ENCODE measurements at places on chromosomes 4 and X. TPM values are rescaled to one million over a fixed set of nuclear protein-coding genes. Genes with fewer than 3 reads are reported as not detected.

Gene DAPP1
- 35.8 TPM for total RNA-seq

Gene TBC1D9
- not detected for total RNA-seq

Gene GNRHR
- total RNA-seq = not detected

- DNase-seq = no peak
- no peaks in the 10 kb centered on the region for H3K27me3 ChIP-seq
- no peak overlapping the region for H3K4me3 ChIP-seq
Measured at GRCh38 chr4:157824021-157824420, 348.8 kb downstream of the GASK1B start.

DNA sequence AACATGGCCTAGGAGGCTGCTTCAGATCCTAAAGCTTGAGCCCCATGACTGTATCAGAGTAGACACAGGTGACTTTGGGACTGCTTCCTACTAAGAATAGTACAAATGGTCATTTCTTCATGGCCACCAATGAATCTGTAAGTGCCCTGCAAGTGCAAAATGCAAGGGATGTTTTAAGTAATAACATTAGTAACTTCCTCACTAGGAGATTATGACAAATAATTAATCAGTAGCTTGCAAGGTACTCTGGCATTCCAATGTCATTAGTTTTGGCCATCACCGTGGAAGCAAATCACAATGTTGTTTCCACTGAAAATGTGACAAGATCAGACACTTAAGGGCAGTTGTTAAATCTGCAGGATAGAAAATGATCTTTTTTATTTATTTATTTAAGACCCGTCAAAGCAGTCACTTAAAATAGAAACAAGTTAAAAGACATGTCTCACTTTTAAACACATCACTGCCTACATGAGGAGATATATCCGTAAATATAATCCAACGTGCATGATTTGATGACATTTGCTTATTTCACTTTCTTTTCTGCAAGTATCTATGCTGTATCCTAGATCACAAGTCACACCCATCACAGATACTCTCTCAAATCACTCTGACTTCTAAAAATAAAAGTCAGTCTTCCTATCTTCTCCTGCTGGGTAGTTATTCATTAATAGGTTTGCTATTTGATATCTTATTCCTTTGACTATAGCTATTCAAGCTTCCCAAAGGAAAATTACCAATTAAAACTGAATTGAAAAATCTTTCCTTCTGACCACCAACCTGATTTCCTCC lies 400.6 kb downstream of the IL15 start:
- peaks cover 12% of the 10 kb centered on the region for H3K4me1 ChIP-seq
- H3K27me3 ChIP-seq = no peaks in the 10 kb centered on the region
- H3K27ac ChIP-seq = no peak overlapping the region
- H3K36me3 ChIP-seq = peaks cover 2% of the 10 kb centered on the region

DNA sequence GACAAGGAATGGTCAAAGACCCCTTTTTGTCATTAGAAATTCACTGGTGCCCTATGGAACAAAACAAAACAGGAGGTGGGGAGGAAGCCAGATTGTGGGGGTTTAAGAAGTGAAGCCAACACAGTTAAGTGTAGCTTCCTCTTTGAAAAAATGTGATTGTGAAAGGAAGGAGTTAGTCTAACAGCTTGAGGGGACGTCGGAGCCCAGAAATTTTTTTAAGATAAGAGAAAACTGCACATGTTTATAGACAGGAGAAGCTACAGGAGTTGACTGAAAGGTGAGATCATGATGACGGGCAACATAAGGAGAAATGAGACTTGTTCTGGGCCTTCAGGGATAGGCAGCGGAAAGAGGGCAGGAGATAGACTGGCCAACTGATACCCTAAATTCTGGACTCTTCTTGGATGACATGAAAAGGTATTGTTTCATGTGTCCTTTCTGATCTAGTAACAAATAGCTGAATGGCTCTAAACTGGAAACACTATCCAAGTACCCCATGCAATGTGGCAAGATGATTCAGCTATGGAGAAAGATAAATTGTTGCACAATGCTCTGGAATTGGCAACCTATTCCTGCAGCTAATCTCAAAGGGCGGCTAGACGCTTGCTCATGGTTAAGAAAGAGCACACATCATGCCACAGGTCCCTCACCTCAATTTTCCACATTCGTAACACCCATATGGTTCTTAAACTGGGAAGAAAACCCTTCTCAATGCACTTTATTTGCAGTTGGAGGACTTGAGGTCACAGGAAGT lies 3.7 kb upstream of the HDAC8 start:
- peaks cover 11% of the 10 kb centered on the region for H3K27me3 ChIP-seq
- peaks cover 4% of the 10 kb centered on the region for H3K36me3 ChIP-seq
- no peak overlapping the region for H3K4me3 ChIP-seq

- H3K27ac ChIP-seq = no peak overlapping the region
- H3K27me3 ChIP-seq = no peaks in the 10 kb centered on the region
- DNase-seq = no peak
- no peaks in the 10 kb centered on the region for H3K36me3 ChIP-seq
Measured at GRCh38 chrX:122269243-122269781, 914.8 kb upstream of the GRIA3 start.

DNA sequence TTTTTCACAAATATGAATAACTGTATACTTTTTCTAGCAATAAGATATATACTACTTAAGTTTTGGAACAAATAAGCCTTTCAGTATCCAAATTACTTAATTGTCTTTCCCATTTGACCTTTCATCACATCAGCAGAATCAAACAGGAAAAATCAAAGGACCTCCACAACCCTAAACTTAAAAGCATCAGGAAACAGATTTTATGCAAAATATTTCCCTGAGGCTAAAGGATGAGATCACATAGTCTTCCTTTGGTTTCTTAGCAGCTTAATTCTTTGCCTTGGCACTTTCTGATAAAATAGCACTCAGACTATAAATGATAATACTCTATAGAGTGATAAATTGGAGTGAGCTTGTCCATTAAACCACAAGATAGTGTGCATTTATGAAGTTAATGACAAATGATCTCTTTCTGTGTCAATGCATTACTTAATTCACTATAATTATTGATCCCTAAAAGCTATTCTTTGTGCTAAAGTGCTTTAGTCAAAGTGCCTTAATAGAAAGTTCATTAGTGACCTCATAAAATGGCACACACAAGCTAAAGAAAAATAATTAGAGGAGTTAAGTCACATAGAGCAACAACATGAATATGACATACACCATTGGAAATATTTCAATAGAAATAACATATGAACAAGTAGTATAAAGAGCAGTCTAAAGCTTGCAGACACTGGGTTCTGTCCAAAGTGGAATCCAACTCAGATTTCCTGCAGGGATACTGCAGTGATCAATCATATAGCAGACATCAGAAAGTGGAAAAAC lies 15.7 kb upstream of the NDST3 start:
- H3K4me3 ChIP-seq = no peak overlapping the region
- no peak overlapping the region for H3K27ac ChIP-seq
- DNase-seq = no peak
- no peaks in the 10 kb centered on the region for H3K4me1 ChIP-seq
- H3K27me3 ChIP-seq = no peaks in the 10 kb centered on the region
- no peaks in the 10 kb centered on the region for H3K36me3 ChIP-seq

GRCh38 chrX:121479406-121479805 lies 432.0 kb downstream of the GLUD2 start:
- DNase-seq = no peak
- H3K36me3 ChIP-seq = no peaks in the 10 kb centered on the region
- no peaks in the 10 kb centered on the region for H3K4me1 ChIP-seq
- H3K27ac ChIP-seq = no peak overlapping the region

DNA sequence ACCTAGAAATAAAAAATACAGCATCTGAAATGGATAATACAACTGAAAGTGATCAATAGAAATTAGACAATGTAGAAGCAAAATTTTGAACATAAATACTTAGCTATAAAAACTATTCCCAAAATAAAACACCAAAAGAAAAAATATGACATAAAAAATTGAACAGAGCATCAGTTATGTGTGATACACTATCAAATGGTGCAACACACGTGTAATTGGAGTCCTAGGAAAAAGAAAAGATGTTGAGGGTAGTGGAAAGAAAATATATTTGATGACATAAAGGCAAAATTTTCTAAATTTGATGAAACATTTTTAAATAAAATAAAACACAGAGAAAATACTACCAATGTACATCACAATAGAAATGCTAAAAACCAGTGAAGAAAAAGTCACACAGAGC lies 63.1 kb downstream of the NPY2R start:
- no peak overlapping the region for H3K4me3 ChIP-seq
- H3K36me3 ChIP-seq = no peaks in the 10 kb centered on the region
- no peak overlapping the region for H3K27ac ChIP-seq
- H3K4me1 ChIP-seq = no peaks in the 10 kb centered on the region
- no peaks in the 10 kb centered on the region for H3K27me3 ChIP-seq

GRCh38 chr4:86976801-86977485 lies 42.1 kb downstream of the AFF1 start:
- no peak overlapping the region for H3K27ac ChIP-seq
- no peaks in the 10 kb centered on the region for H3K27me3 ChIP-seq
- peaks cover 8% of the 10 kb centered on the region for H3K36me3 ChIP-seq
- H3K4me1 ChIP-seq = peaks cover 46% of the 10 kb centered on the region
- DNase-seq = no peak

Measured in activated CD4-positive, alpha-beta memory T cell treated with anti-CD3 and anti-CD28 coated beads, Interleukin-2, amount 10 ng/mL, durations not matched to agents 7 days and 5 days (primary cell).